ENCODE measurements at places on chromosomes 16 and 17.

GRCh38 chr17:78575340-78575739 lies 1.9 kb downstream of the DNAH17 start:
- no peak for DNase-seq

DNA sequence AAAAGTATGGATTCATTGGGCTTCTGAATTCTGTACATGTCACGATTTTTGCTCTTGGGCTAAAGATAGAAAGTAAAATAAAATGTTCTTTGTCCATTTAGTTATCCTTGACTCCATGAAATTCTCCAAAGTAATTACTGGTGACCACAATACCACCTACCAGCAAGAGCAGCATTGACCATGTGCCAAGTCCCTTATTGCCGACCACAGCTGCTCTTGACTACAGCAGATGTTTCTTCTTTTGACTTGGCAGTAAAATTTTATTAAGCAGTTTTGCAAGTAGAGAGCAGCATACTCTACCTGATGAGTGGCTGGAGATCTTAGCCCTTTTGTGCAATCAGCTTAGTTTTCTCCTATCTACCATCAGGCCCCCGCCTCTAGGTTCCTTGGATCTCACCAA lies 152.2 kb upstream of the TBX2 start:
- no peak for DNase-seq

- no peak for DNase-seq
Observed at GRCh38 chr16:14963281-14964173, 11.3 kb upstream of the PDXDC1 start.

DNA sequence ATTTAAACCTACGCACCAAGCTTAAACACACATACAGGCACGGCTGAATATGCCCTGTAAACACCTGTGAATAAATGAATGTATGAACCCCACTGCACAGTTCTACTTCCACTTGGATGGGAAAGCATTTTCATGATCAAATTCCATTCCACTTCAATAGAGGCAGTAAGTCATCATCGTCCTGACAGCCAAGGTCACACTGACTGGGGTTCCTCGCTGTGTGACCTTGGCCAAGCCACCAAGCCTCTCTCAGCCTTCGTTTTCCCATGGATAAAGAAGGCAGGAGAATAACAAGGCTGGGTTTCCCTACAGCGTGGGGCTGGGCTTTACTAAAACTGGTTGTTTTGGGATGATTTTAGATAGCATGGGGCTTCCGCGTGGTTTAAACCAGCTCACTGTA lies 82.8 kb downstream of the TBC1D16 start:
- no peak for DNase-seq

DNA sequence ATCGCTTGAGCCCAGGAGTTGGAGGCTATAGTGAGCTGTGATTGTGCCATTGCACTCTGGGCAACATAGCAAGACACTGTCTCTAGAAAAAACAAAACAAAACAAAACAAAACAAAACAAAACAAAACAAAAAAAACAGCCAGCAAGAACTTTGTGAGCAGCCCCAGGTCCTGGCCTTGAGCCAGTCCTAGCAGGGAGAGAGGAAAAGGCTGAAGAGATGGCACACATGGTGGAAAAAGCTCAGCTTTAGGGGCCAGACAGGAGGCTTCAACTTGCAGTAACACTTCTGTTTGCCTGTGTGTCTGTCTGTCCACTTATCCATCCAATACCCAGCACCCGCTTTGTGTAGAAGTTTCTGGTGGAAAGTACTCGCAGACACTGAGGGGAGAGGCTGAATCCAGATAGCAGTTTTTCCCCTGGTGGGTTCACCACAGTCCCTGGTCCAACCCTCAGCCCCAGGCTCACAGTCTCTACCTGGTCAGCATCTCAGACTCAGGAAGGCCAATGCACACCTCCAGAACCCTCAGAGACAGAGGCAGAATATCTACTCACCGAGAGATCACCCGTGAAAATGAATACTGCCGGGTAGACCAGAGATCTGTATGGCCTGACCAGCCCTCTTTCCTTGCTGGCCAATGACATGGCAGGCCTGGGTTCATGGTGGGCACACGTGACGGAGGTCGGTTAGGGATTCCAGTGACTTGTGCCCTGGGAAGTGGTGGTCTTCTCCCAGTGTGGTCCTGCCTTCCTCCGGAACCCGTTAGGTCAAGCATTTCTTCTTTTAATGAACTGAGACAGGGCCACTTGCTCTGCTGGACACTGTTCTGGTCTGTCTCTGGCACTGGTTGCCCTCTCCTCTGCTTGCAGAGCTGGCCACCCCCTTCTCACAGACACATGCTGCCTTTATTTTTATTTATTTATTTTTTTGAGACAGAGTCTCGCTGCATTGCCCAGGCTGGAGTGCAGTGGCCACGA lies 79.5 kb upstream of the DNAJA2 start:
- no peak for DNase-seq

DNA sequence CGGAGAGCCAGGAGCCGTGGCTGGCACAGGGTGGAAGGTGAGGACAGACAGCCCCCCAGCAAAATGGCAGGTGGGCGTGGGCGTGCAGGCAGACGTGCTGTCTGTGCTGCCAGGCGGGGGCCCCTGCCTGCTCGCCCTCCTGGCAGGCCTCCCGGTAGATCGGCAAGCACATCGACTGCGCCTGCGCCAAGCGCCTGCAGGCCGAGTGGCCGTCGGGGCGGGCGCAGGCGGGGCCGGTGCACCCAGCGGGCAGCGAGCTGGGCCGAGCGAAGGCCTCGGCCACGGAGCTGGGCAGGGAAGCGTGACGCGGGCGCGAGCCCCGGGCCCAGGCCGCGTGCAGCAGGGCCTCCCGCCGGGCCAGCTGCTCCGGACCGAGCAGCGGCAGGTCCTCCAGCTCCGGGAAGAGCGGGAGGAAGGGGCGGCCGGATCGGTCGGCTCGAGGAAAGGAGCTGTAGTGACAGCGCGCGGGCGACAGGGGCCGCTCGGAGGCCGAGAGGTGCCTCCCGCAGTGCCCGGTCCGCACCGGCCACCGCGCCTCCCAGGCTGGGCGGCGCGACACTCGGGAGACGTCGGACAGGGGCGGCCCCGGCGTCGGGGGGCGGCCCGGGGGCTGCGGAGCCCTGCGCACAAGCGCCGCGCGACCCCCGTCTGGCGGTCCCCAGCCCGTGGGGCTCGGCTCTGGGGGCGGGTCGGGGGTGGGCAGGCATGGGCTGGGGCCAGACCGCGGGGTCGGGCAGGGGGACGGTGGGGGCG lies 16.9 kb downstream of the GRIN2C start:
- DNase-seq = no peak

GRCh38 chr17:35541434-35541833 lies 4.0 kb upstream of the SLFN12L start:
- no peak for DNase-seq

GRCh38 chr17:17344507-17345293 lies 41.5 kb downstream of the NT5M start:
- DNase-seq = no peak

GRCh38 chr17:65824901-65825300 lies 263.5 kb upstream of the AXIN2 start:
- DNase-seq = no peak

Data from SK-N-MC (cell line).